ENCODE measurements at places on chromosomes 12 and 14.

DNA sequence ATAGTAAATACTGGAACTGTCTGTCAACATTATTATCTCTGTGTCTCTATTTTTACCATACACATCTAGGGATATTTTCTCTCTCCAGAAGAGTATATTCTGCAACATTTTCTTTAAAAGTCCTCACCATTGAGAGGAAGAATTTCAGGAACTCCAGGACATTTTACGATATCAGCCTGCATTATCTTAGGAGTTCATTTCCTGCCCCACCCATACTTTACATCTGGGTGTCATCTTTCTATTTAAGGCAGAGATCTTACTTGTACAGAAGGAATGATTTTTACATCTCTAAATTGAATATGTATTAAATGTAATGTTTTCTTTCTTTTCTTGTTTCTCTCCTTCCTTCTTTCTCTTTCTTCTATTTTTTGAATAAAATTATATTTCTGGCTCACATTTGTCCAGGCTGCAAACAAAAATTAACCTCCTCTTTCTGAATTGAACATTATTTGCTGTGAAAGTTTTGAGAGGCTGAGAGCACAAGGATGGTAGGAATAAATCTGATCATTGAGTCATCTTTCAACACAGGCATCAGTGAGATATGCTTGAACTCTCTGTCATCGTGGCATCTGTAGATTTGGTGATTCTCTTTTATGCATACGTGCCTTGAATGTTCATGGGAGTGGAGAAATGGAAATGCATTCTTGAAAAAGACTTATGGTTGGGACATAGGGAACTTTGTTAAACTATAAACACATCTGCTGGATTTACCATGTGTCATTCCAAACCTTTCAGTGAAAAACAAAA, 753.6 kb downstream of the SLC16A7 start:
- DNase-seq, result no peak

DNA sequence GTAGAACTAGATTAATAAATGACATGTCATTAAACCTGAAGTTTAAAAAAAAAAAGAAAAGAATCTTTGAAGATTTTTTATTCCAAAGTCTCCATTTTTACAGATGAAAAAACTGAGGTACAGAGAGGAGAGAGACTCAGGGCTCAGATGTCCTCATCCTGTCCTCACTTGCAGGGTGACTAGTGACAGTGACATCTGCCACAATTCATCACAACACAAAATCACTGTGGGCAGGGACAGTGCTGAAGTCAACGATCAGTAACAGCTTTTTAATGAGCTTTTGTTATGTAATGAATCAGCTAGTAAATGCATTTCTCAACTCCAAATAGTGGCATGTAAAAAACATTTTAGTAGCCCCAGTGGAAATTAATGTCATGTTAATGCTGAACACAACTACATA, 138.5 kb downstream of the NTF3 start:
- no peak for DNase-seq

DNA sequence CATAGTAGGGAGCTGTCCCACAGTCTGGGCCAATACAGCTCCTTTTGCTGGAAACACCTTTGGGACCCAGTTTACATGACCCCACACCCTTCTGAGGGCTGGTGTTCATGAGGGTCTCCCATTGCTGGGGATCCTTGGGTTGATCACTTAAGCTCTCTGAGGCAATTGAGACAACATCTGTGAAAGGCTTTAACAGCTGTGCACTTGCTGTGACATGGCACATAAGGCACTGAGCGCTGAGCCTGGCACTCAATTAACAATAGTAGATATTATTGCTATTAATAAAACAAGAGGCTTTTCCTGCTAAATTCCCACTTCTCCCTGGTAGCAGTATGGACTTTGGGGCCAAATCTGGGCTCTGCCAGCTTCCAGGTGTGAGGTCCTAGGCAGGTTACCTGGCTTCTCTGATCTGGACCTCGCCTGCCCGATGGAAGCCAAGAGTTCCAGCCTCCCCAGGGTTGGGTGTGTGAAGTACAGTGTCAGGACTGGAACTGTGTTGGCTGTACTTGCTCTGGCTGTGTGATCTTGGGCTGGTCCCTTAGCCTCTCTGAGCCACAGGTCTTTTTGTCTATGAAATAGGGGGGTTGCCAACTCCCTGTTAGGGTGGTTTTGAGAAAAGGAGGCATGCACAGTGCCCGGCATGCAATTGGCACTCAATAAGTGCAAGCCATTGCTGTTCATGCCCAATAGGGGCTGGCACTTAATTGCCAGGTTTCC, 3.1 kb downstream of the SH2B3 start:
- DNase-seq, result no peak

- no peak for DNase-seq
These were observed 536 bp downstream of the TM7SF3 start for GRCh38 chr12:27013611-27014084.

- no peak for DNase-seq
These were observed 313.7 kb downstream of the ADAMTS20 start for GRCh38 chr12:43238281-43238680.

Measured in NCI-H2081 treated with DMSO at 0.1 percent for 48 hours (cell line).